Activated T-helper 1 cell treated with anti-CD3 and anti-CD28 coated beads, Interleukin-12 subunit alpha, Interleukin-12 subunit beta, Interleukin-2, Interleukin-4 antibody, amounts not matched to agents 30 ng/mL and 10 ng/mL and 1 ng/mL, durations not matched to agents 14 hours and 24 hours and 36 hours (primary cell): ENCODE measurements at places on chromosomes 4 and X. TPM values are rescaled to one million over a fixed set of nuclear protein-coding genes. Genes with fewer than 3 reads are reported as not detected.

The CTAG1A gene
- not detected in 2 replicates for total RNA-seq

- no peak for DNase-seq
Measured at GRCh38 chr4:3682236-3683076, 83.7 kb upstream of the ADRA2C start.

The PRRG1 gene
- total RNA-seq = not detected in 2 replicates

- DNase-seq = no peak
Measured at GRCh38 chr4:146265950-146266490, 51.7 kb downstream of the REELD1 start.

The SRPX2 gene
- not detected in 2 replicates for total RNA-seq

DNA sequence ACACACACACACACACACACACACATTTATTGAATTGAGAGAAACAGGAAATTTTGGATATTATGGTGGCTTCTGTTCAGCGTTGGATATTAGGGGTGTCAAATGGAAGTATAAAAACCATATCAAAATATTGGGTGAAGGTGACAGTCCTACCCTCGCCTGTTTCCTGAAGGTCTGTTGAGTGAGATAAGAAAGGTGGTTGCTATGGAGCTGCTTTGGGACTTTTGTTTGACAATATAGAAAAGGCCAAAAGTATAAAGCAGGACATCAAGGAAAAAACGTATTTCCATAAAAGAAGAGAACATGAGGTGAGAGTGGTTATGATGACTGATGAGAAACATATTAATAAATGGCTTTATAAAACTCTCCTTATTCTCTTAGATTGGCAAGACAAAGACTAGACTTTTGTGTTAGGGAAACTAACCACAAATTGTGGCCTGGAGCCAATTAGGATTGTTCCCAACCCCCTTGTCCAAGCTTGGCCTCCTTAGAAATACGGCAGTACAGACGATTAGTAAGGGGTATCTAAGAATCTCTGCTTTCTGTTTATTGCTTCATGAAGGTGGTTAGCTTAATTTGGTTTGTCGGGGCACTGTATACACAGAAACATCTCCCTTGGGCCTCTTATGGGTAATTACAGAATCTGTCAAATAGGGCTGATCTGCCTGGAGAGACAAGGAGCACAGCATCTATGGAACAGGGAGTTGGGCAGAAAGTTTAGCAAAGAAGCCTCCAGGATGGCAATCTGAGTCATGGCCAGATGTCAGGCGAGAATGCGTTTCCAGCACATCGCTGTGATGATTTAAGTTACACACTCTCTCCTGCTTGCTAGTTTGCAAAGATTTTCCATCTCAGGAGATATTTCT, 198.0 kb downstream of the CBR4 start:
- DNase-seq = no peak

- DNase-seq = no peak
Measured at GRCh38 chrX:134601240-134601765, 57.0 kb downstream of the PLAC1 start.
